ENCODE measurements at places on chromosomes 12 and 14.

DNA sequence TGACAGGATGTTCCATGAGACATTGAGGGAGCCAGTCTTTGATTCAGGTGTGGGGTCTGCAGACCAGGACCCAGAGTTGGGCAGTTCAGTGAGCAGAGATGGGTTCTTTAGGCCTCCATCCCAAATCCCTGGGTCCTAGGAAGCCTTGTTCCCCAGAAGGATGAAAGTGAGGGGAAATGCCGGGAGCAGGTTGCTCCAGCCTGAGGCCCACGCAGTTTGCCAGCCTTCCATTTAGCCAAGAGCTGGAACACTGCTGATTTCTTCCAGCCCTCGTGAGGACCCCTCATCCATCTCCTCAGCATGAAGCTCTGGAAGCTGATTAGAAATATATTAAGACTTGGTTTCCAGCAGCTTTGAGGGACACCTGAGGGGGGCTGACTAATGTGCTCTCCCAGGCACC, 12.1 kb downstream of the C14orf132 start:
- no peak for DNase-seq

- no peak for DNase-seq
Measured at GRCh38 chr14:74965486-74966153, 10.2 kb upstream of the PGF start.

- no peak for DNase-seq
Measured at GRCh38 chr12:66237505-66238175, 48.6 kb downstream of the IRAK3 start.

- no peak for DNase-seq
Measured at GRCh38 chr12:132593521-132593920, 16.9 kb downstream of the LRCOL1 start.

- no peak for DNase-seq
Measured at GRCh38 chr12:100986595-100987547, 192.3 kb downstream of the ANO4 start.

- DNase-seq, result no peak
Measured at GRCh38 chr14:80988735-80989429, 33.5 kb downstream of the TSHR start.

DNA sequence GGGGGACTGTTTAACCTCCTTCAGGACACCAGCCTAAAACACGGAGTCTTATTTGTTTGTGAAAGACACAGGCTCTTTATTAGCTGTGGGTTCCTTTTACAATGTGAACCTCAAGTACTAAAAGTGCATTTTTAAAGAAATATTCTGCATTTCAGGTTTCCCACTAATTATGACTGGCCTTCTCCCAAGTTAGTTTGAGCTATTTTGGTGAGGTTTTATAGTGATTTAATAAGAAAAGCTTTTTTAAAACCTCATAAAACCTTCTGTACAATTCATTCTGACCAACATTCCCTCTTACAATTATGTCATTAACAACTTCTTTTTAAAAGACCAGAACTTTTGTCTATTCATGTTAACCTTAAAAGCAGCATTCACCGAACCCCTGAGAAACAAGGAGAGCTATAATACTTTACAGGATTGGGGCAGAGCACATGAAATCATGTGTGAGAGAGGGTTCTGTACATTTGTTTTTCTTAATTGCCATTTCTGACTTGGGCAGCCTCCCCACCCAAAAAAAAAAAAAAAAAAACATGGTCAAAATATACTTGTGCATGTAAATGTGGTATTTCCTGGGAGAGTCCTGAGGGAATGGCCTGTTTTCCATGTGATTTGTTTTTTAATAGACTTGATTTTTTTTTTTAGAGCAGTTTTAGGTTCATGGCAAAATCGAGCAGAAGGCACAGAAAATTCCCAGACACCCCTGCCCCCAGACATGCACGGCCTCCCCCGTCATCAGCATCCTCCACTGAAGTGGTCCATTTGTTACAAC, 169.5 kb downstream of the CHST11 start:
- DNase-seq, result no peak

- DNase-seq, result no peak
Measured at GRCh38 chr12:5809586-5809985, 135.5 kb downstream of the ANO2 start.

- DNase-seq, result no peak
Measured at GRCh38 chr12:23581913-23582312, 367.6 kb downstream of the SOX5 start.
